ENCODE measurements at places on chromosomes 1 and 21.

DNA sequence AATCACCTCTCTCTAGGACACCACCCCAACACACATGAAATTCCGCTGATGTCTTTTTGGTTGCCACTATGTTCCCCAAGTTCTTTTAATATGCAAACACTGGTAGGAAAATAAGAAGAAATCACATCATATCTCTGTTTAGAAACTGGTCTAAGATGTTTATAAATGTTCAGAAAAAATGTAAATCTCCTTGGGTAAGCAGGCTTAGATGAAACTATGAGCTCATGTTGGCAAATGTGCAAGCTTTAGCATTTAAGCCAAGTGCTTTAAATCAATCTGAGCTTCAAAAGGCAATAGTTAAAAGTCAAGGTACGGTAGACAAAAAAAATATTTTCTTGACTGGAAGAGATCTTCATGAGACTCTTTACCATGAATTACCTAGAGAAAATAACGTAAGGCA, 25.2 kb upstream of the SLAMF9 start:
- DNase-seq: no peak

GRCh38 chr1:208510192-208510952, 266.2 kb upstream of the PLXNA2 start:
- DNase-seq: no peak

DNA sequence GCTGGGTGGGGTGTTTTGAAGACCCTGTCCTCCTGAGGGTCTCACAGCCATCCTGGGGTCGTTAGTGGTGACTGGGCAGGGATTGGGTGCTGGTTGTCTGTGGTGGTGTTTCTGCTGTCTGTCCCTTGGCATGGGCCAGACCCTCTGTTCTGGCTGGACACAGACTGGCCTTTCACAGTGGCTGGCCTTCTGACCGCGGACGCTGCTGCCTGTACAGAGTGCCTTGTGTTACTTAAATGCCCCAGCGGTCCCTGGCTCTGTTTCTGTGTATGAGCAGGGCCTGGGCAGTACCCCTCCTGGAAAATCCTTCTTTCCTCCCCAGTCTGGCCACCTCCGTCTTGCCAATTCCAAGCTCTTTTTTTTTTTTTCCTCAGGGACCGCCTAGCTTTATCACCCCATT, 50.9 kb downstream of the SH3BGR start:
- no peak for DNase-seq

- no peak for DNase-seq
These were observed 34.0 kb downstream of the TBCE start for GRCh38 chr1:235401251-235401650.

DNA sequence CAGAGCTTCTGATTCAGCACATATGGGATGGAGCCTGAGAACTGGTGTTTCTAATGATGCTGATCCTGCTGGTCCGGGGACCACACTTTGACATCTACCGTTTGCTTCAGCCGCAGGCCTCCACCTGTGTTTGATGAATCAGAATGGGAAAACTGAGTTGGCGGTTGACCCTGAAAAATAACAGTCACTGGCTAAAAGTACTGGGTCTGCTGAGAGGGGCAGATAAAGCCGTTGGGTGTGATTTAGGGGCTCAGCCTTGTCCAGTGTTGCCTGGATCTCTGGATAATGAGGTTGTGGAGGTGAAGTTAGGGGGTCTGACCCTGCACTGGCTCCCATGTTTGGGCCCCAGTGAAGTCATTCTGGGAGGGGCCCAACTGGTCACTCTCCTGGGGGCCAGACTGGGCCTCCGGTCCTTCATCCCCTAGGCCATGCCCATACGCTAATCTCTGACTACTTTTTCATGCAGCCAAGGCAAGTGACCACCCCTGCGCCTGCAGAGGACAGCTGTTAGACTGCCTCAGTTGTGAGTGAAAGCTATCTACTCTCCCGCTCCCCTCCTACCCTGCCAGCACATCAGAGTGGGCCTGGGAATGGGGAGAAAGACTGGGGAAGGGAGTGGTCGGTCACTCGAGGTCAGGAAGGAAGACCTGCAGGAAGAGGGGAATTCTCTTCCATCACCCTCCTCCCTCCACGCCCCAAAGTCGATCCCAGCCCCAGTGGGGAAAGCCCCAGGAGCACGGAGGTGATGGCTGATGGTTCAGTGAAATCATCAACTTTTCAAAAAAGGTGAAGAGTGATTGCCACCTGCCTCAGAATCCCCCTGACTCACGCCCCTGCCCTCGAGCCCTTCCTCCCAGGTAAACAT, 27.7 kb downstream of the VASH2 start:
- no peak for DNase-seq

DNA sequence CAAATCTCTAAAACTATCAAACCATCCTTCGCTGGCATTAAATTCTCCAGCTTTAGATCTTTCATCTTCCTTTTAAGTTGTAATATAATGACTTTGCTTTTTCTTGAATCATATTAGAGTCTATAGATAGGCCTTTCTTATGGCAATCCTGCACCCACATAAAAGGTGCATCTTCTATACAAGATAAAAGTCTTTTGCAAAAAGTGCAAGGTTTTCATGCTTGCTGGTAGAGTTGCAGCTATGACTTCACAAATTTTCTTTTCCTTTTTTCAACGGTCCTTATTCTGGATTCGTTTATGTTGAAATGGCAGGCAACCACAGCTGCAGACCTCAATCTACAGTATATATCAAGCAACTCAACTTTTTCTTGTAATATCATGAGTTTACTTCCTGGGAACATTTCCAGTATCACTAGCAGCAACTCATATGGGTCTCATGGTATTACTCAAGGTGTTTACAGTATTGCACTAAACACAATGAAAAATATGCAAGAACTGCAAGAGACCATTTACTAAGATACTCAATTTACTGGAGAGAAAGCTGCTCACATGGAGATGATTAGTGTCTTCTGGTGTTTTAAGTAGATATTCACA, 22.1 kb downstream of the OMA1 start:
- no peak for DNase-seq

DNA sequence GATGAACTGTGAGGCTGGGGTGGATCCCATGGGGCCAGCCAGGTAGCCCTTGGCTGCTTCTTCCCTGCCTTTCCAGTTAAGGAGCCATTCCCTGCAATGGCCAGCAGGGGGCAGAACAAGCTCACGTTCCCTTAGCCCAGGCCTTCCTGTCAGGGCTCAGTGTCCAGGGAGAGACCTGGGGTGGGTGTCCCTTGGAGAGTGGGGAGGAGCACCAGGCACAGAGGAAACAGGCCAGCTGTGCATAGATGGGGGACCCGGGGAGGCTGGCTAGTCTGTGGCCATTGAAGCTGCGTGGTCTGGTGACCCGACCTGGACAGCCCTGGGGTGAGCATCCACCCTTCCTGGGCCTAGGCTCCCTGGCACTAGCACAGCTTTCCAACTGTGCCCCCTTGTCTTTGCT, 13.2 kb upstream of the EPS8L3 start:
- DNase-seq: peak; percentile 46

GRCh38 chr1:33366762-33367484, 46.0 kb upstream of the A3GALT2 start:
- no peak for DNase-seq

- DNase-seq: no peak
These were observed 21.3 kb upstream of the ATF3 start for GRCh38 chr1:212587016-212587887.

GRCh38 chr1:172837816-172838679, 179.1 kb downstream of the FASLG start:
- DNase-seq: no peak

- DNase-seq: no peak
These were observed 48.8 kb downstream of the XPR1 start for GRCh38 chr1:180680558-180681144.

DNA sequence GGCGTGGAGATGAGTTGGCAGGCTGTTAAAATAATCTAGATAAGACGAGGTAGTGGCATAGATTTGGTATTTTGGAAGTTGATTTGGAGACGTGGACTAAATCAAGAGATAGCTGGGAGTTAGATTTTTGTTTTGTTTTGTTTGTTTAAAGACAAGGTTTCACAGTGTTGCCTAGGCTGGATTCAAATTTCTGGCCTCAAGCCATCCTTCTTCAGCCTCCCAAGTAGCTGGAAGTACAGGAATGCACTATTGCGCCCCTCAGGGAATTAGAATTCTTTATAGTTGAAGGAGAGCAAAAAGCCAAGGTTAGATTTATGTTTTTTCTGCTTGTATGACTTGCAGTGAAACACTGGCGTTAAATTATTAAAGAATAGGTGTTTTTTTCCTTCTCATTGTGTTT, 22.3 kb upstream of the SNRPE start:
- DNase-seq: no peak

DNA sequence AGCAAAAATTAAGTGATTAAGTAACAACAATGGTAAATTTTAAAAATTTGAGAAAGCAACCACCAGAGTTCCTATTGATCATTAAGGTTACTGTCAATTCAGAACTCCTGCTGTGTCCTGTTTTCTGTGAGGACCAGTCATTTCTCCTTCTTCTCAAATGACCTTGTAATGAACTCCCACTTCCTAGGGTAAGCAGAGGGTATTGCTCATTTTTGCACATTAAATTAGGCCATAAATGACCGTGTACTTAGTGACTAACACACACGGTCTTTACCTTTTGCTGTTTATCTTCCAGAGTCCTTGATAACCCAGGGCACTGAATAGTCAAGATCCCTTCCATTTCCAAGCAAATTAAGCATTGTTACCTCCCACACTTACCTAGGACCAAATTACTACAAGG, 227.5 kb upstream of the LYPLAL1 start:
- no peak for DNase-seq

- no peak for DNase-seq
These were observed 84.9 kb downstream of the NTNG1 start for GRCh38 chr1:107225706-107226105.

DNA sequence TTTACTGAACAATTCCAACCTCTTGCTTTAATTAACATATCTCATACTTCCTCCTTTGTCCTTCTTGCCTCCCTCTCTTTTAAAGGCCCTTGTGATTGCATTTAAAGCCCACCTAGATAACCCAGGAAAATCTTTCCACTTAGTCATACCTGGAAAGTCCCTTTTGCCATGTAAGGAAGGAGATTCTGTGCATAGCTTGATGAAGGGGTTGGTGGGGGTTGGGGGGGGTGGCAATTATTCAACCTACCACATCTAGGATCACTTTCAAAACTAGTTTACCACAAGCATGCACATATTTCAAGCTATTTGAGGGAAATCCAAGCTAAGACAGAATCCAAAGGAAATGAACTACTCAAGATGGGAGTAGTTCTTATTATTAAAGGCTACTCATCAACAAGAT, 249.1 kb upstream of the PTBP2 start:
- DNase-seq: no peak

- DNase-seq: no peak
These were observed 6.8 kb downstream of the ATP1A1 start for GRCh38 chr1:116379674-116380498.

DNA sequence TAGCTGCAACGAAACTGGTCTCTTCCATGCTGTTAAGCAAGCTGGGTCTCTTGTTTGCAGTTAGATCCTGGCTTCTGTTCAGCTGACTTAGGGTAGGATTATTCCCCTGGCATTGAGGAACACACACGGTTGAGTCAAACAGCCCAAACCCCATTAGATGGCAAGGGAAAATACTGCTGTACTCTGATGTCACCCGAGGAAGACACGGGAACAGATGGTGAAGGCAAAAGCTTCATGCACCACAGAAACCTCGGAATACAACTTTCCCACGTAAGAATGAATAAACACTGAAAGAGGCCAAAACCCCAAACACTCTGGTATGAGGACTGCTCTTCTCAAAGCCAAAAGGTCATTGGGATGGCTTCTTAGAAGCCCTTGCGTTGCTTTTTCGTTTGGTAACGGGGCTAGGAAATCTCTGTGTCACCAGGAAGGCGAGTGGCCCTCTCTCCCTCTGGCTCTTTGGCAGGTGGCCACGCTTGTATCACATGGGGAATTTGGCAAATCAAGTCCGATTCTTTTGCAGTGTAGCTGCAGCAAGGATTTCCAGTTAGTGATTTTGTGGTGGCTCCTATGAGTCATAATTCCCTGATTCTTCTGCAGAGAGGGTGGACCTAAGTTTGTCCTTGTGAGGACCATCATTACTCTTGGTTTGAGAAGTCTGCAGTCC, 16.7 kb upstream of the LYST start:
- DNase-seq: no peak

DNA sequence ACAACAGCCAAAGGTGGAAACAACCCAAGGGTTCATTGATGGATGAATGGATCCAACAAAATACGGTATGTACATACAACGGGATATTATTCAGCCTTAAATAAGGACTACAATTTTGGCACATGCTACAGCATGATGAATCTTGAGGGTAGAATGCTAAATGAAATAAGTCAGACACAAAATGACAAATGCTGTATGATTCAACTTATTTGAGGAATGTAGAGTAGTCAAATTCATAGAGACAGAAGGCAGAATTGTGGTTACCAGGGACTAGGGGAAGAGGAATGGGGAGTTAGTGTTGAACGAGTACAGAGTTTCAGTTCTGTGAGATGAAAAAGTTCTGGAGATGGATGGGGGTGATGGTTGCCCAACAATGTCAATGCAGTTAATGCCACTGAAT, 118.0 kb upstream of the PAXBP1 start:
- DNase-seq: no peak

- DNase-seq: no peak
These were observed 101.4 kb upstream of the RGS1 start for GRCh38 chr1:192474080-192474683.

- DNase-seq: no peak
These were observed 201.0 kb downstream of the NRIP1 start for GRCh38 chr21:14863745-14864210.

DNA sequence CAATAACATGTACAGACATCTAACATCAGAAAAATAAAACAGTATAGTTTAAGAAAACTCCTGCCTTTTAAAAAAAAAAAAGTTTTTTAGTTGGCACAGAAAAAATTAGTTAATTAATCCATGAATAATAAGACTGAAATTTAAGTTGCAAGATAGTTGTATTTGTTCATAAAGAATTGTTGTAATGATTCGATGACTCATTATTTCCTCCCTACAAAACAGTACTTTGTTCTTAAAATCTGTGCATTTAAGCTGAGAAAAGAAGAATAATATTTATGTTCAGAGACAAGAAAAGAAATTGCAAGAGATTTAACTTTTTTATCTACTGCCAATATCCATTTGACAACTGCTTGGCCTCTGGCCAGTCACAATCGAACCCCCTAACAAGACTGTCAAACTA, 894.7 kb downstream of the ADGRL2 start:
- no peak for DNase-seq

- no peak for DNase-seq
These were observed 225.4 kb downstream of the RHOU start for GRCh38 chr1:228960705-228961104.

DNA sequence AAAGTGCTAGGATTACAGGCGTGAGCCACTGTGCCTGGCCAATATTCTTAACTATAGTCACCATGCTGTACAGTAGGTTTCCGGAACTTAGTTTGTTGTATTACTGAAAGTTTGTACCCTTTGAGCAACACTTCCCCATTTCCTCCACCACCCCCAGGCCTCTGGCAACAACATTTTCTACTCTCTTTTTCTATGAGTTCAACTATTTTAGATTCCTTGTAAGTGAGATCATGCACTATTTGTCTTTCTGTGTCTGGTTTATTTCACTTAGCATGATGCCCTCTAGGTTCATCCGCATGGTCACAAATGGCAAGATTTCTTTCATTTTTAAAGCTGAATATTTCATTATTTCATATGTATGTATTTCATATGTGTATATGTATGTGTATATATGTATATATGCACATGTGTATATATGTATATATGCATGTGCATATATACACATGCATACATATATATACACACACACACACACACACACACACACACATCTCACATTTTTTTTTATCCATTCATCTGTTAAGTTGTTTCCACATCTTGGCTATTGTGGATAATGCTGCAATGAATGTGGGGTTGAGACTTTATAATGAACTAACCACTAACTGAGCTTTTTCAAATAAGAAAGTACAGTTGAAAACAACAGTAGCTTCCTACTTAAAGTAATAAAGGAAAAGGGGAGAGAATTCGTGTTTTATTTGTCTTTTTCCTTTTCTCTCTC, 256.8 kb upstream of the C1orf105 start:
- DNase-seq: no peak
